Heart left ventricle (tissue), 16 donors: ENCODE measurements at places on chromosomes 12 and 14. TPM values are rescaled to one million over a fixed set of nuclear protein-coding genes. Genes with fewer than 3 reads are reported as not detected.

Gene RIMKLB
- total RNA-seq = 8.5 TPM

Gene MDP1
- total RNA-seq = 19.6 TPM

Gene FAM186B
- total RNA-seq = 0.41 TPM

Gene OR6C70
- total RNA-seq = not detected

Gene TXNDC16
- total RNA-seq = 3.5 TPM

Gene GZMB
- 2.6 TPM for total RNA-seq

Gene C12orf60
- total RNA-seq = 2.0 TPM

Gene MNAT1
- total RNA-seq = 26.8 TPM

Gene FCF1
- 41.0 TPM for total RNA-seq

Gene OTUB2
- total RNA-seq = 0.56 TPM

Gene MYRFL
- total RNA-seq = 0.13 TPM

Gene MANSC4
- total RNA-seq = not detected

Gene SLC6A12
- total RNA-seq = 1.1 TPM

Gene C12orf54
- not detected for total RNA-seq

Gene KCNJ8
- total RNA-seq = 60.2 TPM

Gene KRT71
- not detected for total RNA-seq

Gene P2RX7
- total RNA-seq = 1.8 TPM

Gene KLRF2
- total RNA-seq = not detected

GRCh38 chr12:126362964-126363363 lies 1297.7 kb downstream of the AACS start:
- no peak for DNase-seq

DNA sequence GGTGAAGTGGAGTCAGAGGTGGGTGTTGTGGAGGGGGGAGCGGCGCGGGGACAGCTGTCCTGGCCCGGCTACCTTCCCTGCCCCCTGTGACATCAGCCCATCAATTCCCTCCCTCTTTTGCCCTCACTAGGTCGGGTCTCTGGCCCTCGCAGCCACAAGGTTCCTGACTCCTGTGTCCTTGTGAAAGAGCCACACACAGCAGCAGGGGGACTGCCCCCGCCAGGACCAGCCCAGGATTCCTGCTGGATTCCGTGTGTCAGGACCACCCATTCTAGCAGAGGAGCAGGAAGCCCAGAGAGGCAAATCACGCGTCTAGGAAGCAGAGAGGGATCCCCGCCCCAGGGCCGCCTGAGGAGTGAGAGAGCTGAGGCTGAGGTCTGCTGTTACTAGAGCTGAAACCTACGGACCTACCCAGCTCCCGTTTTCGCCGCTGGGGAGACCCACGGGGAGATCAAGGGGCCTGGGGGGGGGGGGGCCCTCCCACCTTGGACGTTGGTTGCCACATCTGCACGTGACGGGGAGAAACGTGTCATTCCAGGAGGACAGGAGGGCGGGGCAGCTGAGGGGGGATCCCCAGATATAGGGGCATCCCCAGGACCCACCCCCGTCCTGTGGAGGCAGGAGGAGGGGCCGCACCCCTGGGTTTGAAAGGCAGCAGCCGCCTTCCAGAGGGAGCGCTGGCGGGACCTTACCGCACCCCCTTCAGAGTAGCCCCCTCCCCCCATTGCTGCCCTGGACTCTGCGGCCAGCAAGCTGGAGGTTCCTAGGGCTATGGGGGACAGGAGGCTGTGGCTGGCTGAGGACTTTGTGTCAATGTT lies 12.5 kb upstream of the INF2 start:
- DNase-seq = no peak

- no peak for DNase-seq
Measured at GRCh38 chr14:75628816-75629215, 31.9 kb downstream of the ERG28 start.

DNA sequence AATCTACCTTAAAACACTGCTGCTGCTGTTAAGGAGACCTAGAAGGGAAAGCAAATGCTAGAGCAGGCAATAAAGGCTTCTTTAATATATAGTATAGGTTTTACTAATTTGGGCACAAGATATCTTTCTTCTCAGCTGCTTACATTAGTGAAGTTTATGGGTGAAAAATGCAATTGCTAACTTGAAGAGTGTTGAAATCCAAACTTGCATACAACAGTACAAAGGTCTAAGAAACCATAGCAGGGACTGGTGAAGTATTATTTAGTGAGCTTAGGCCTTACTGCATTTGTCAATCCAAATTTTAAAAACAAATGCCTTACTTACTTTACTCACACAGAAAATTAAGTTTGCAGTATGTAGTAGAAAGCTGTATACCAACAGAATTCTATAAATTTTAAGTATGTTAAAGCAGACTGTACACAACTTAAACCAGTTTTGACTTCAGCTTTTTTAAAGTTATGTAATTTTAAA lies 1.4 kb upstream of the AP4S1 start:
- no peak for DNase-seq

GRCh38 chr12:60872219-60872618 lies 1276.4 kb downstream of the SLC16A7 start:
- no peak for DNase-seq

DNA sequence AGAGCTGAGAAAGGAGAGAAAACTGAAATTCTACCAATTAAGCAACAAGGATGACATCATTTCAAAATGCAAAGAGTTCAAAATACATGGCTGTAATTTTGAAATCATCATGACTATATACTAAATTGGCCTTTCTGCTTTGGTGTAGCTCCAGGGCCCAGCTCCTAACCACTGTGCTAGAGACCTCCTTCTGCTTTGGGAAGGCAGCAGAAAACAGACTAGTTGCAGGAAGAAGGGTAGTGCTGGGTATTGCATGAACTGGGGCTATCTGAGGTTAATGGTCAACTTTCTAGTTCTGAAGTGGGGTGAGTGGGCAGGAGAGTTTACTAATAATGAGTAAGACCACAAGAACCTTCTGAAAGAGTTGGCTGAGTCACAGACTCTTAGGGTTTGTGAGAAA lies 66.2 kb downstream of the PTGER2 start:
- no peak for DNase-seq

GRCh38 chr12:108616941-108617858 lies 16.5 kb downstream of the SELPLG start:
- DNase-seq = no peak

- DNase-seq = no peak
Measured at GRCh38 chr12:59624732-59625460, 29.1 kb downstream of the SLC16A7 start.

GRCh38 chr12:3302401-3303041 lies 188.5 kb upstream of the PRMT8 start:
- no peak for DNase-seq

- DNase-seq = no peak
Measured at GRCh38 chr12:66979251-66979650, 289.9 kb upstream of the CAND1 start.

GRCh38 chr12:92921877-92922276 lies 7.2 kb downstream of the EEA1 start:
- DNase-seq = no peak

- no peak for DNase-seq
Measured at GRCh38 chr12:107906707-107907106, 132.2 kb downstream of the ASCL4 start.

GRCh38 chr14:106442857-106443256 lies 916.5 kb downstream of the TMEM121 start:
- DNase-seq = no peak

GRCh38 chr14:96303981-96304380 lies 48.0 kb downstream of the BDKRB1 start:
- no peak for DNase-seq

- DNase-seq = no peak
Measured at GRCh38 chr12:109541413-109541726, 31.9 kb downstream of the MMAB start.

- DNase-seq = no peak
Measured at GRCh38 chr14:44316647-44317440, 190.2 kb downstream of the FSCB start.

DNA sequence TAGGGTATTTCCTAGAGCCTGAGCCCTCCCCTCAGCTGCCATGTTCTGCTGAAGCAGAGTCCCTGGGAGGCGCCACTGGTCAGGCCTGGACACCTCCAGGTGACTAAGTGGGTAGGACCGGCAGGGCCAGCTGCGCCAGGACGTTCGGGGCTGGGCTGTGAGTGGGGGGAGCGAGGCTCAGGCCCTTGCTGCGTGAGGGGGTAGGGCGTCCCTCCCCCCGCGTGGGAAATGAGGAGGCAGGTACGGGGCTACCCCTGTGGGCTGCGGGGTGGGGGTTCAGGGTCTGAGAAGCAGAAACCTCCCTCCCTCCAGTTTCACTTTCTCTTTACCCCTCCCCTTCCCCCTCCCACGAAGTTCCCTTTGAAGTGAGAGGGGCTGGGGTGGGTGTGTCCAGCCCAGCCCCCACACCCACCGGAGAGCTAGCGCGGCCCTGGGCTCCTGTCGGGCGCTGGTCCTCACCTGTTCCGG lies 22.1 kb upstream of the KIF26A start:
- no peak for DNase-seq

DNA sequence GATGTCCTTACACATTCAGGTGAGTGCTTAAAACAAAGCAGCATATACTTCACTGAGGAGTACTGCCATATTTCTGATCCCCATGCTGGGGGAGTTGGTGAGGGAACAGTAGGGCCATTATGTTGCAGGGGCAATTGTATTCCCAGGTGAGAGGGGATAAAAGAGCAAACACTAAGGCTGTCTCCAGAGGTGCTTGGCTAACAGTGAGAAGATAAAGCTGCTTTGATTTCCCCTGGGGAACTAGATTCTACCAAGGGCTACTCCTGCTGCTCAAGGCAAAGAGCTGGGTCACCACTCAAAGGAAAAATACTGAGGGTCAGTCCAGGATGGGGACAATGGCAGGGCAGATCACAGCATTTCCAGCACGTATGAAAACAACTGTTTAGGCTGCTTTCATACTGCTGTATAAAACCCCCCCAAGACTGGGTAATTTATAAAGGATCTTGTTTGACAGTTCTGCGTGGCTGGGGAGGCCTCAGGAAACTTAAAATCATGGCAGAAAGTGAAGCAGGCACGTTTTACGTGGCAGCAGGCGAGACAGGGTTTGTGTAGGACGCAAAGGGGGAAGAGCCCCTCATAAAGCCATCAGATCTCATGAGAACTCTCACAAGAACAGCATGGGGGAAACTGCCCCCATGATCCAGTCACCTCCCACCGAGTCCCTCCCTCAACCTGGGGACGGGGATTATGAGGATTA lies 47.8 kb upstream of the OR5AU1 start:
- no peak for DNase-seq

- no peak for DNase-seq
Measured at GRCh38 chr12:79174626-79175025, 310.1 kb downstream of the SYT1 start.

DNA sequence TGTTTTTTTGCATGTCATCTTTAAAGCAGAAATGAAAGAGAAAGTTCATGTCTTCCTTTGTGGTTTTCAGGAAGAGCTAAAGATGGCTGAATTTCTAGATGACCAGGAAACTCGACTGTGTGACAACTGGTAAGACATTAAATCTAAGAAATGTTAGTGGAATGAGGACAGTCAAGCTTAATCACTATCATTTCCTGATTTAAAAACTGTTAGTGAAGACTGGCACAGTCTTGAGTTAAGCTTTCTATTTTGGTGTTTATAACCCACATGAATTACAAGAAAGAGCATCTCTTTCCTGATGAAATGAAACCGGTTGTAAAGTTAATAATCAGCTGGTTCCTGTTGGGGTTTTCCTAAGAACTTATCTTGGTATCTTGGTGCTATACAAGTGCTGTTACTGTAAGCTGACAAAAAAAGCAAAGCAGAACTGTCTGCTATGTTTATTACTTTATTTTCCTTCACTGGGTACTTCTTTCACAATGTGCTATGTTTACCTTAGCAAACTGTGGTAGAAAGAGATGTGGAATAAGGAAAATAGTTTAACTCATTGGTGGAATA lies 5.2 kb downstream of the TRAFD1 start:
- DNase-seq = no peak

DNA sequence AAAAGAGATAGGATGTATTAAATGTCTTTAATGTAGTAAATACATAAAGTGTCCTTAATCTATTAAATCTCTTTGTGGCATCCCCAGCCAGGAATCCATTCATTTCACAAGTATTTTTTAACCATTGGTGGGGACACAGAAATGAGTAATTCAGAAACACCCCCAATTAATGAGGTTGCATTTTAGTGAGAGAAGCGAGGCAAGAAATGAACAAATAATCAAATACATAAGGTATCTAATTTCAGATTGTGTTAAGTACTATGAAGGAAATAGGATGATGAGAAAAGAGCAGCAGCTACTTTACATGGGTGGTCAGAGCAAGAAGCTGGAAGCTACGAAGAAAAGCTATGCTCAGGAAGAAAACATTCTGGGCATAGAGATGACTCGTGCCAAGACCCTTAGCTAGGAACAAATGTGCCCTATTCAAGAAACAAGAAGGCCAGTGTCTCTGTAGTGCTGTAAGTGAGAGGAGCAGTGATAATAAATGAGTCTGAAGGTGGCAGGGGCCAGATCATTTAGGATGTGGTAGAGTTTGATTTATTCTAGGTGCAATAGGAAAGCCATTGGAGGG lies 60.5 kb upstream of the IGF1 start:
- no peak for DNase-seq

- DNase-seq = no peak
Measured at GRCh38 chr14:89332031-89332430, 85.0 kb downstream of the FOXN3 start.

DNA sequence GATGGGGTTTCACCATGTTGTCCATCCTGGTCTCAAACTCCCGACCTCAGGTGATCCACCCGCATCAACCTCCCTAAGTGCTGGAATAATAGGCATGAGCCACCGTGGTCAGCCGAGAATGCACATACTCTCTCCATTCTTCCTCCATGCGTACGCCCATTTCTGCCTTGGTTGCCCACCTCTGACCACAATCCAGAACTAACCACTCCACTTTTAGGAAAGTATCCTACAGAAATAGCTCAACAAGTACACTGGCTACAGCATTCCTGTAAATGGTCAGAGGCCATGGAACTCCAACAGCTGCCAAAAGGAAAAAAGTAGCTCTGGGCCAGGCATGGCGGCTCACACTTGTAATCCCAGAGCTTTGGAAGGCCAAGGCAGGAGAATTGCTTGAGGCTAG lies 60.7 kb downstream of the IRF2BPL start:
- no peak for DNase-seq

GRCh38 chr12:14695715-14696141 lies 671 bp downstream of the GUCY2C start:
- no peak for DNase-seq

- DNase-seq = no peak
Measured at GRCh38 chr14:62692490-62693106, 352.7 kb downstream of the KCNH5 start.

GRCh38 chr12:102957339-102958050 lies at the start of gene ASCL1:
TSS of gene ASCL1 (plus strand) at chr12:102957674. CDS start at chr12:102958245, 571 bp downstream.
- no peak for DNase-seq

- no peak for DNase-seq
Measured at GRCh38 chr14:105974902-105975301, 448.5 kb downstream of the TMEM121 start.

- DNase-seq = no peak
Measured at GRCh38 chr14:21057803-21058675, at the start of gene RNASE8. TSS of gene RNASE8 (plus strand) at chr14:21057822. CDS start at chr14:21057893, 71 bp downstream.

DNA sequence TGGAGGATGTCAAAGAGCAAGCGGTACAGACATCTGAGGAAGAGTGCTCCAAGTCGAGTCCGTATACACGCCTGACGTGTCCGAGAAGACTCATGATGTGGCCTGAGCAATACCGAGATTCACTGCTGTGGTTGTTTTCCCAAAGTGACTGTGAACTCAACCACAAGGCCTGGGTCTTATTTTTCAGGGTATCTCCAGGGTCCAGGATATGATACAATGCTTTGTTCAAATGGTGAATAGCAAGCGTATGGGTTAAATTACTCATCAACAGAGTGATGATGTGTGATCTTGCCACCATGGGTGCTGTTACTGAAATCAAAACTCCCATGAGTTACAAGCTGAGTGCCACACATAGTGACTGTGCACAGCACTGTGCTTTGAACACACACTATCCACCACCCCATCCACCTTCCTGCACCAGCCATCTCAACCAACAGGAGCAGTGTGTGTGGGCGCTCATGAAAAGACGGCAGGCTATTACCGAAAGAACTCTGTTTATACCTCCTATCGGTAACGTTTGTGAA lies 109.6 kb downstream of the BCAT1 start:
- no peak for DNase-seq
